Stimulated activated CD4-positive, alpha-beta T cell treated with anti-CD3 and anti-CD28 coated beads, Interleukin-12 subunit alpha, Interleukin-12 subunit beta, amount 100 ng/mL, for 24 hours (primary cell): ENCODE measurements at places on chromosomes 5 and 9.

DNA sequence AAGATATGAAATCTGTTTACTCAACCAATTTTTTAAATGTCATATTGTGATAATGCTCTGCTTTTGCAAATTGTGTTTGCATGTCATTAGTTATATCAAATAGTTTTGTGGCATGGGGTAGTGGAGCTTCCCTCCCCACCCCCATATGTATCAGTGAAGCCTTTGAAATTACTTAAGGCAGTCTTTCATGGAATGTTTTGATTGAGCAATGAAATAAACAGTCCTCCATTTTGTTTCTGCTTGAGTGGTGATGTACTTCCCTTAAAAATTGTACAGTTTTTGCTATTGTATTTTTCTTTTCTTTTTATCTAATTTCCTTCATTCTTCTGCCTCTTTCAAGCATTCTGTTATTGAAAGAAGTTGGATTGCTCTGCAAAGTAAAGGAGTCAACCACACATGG, 3.5 kb downstream of the SOWAHA start:
- DNase-seq = no peak

GRCh38 chr5:154788212-154788611, 33.0 kb downstream of the LARP1 start:
- DNase-seq = no peak

GRCh38 chr9:26012797-26013196, 334.6 kb upstream of the TUSC1 start:
- DNase-seq = no peak

DNA sequence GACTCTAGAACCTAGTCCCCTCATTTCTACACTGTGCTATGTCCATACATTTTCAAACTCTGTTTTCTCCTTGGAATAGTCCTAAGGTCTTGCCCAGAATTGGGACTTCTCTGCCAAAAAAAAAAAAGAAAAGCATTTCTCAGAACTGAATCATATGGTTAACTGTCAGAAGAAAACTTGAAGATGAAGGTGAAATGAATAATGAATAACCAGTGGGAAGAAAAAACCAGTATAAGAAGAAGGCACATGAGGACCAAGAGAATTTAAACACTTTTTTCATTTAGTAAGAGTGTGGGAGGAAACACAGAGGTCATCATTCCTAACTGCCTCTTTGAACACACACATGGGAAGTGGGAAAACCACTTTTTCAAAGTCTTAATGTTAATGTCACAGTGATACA, 197.7 kb downstream of the PRELID2 start:
- no peak for DNase-seq

DNA sequence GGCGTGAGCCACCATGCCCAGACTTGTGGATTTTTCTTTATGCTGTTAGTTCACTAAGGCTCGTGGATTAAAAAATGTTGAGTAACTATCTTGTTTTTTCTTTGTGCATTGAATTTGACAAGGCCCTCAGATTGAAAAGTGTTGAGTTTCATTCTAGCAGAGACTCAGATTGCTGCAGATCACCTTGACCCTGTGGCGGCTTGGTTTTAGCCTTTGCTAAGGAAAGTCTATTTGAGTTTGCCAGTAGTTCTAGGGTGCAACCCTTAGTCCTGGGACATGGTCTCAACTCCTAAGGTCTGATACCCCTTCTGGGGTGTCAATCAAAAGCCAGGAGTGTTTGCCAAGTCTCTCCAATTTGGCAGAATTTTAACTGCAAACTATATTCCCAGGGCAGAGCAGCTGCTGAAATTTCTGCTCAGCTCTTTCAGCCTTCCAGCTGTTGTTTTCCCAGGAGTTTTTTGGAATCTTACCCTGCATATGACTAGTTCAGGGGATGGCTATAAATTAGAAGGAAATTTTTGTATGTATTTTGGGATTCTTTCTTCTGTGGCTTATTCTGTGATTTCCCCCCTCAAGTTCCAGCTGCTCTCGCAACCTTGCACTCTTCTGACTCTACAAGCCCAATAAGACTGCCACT, 84.3 kb upstream of the HAND1 start:
- no peak for DNase-seq

DNA sequence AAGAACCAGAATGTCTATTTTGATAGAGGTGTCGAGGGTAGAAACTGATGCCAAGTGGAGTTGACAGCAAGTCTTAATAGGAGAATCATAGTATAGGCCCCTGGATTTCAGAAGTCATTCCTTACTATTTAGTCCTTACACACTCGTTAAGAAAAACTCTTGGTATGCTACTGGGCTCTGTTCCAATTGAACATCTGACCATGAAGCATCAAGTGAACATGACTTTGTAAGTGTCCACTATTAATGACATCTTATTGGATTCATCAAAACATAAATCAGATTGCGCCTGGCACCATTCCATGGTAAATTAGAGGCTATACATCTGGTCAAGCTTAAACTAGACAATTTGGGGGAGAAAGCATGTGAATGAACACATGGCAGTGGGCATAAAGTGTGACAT, 1056.5 kb upstream of the EDIL3 start:
- no peak for DNase-seq

DNA sequence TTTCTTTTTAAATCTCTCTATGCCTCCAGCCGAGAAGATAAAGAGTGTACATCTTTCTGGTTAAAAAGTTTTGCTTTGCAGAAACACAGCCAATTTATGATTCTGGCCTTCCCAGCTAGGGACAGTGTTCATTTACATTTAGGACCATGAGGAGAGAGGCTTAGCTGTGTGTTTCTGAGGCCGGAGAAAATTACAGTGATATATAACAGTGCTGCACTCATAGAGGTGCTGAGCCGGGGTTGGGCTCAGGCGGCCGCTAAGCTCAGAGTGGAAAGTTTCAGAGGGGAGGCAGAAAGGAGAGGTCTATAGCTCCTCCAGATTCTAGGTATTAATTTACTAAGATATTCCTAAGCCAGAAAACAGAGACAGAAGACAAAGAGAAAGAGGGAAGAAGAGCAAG, 37.0 kb upstream of the LCP2 start:
- DNase-seq = no peak

GRCh38 chr5:32326216-32326772, 13.6 kb upstream of the MTMR12 start:
- DNase-seq = no peak

DNA sequence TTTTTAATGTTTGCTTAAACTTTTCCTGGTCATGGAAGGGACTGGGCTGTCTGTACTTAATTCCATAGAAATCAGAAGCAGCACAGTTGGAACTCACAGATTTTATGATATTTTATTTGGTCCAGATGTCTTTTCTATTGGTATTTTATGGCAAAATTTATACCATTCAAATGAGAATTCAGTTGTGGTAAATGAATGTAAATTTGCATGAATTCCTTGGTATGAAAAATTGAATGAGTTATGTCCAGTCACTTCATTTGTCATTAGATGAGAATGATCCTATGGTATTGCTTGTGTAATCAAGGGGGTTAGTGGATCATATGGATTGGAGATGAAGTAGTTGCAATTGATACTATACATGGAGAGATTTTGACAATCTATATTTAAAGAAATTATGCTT, 188.0 kb downstream of the KDM4C start:
- DNase-seq = no peak
